ENCODE measurements at places on chromosomes 12 and 14. TPM values are rescaled to one million over a fixed set of nuclear protein-coding genes. Genes with fewer than 3 reads are reported as not detected.

- DNase-seq = no peak
Measured at GRCh38 chr14:26873362-26873960, 275.6 kb upstream of the NOVA1 start.

CCDC77 gene
- 31.8 TPM for total RNA-seq

DNA sequence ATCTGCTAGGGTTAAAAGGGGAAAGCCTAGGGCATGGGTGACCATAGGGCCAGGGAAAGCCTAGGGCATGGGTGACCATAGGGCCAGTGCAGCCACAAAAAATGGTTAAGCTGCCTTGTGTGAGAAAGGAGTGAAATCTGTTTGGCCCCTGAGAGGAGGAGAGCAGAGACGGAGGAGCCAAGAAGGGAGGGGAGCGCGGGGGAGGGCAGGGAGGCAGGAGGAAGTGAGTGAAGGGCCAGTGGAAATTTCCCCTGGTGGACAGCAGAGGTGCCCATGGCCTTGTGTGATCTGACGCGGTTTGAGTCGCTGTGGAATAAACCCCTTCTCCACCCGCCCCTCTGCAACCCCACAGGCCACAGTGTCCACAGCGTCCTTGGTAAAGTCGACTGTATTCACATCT is 618 bp upstream of the AQP6 start:
- DNase-seq = no peak

GRCh38 chr14:96215452-96216244 is 11.0 kb downstream of the BDKRB2 start:
- DNase-seq = no peak

INSM2 gene
- total RNA-seq = not detected

RNASE7 gene
- total RNA-seq = not detected

DNA sequence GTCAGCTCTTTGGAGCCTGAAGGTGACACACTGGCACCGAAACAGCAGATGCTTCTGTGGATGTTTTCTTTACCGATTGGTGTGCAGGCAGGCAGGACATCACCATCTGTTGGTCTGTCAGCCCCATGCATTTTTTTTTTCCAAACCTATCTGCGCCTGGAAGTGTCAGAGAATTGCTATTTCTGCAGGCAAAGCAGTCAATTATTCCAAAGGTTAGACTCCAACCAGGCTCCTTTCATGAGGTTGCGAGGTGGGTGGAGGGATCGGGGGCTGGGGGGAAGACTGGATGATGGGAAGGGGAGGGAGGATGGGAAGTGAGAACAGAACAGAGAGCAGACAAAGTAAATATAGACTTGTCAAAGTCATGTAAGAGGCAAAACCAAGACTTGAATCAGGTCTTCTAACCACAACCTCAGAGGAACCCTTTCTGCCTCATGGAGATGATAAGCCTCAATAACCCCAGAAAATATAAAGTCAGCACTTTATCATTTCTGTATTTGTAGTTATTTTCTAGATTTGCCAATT is 117.7 kb downstream of the OTOGL start:
- DNase-seq = no peak

DNA sequence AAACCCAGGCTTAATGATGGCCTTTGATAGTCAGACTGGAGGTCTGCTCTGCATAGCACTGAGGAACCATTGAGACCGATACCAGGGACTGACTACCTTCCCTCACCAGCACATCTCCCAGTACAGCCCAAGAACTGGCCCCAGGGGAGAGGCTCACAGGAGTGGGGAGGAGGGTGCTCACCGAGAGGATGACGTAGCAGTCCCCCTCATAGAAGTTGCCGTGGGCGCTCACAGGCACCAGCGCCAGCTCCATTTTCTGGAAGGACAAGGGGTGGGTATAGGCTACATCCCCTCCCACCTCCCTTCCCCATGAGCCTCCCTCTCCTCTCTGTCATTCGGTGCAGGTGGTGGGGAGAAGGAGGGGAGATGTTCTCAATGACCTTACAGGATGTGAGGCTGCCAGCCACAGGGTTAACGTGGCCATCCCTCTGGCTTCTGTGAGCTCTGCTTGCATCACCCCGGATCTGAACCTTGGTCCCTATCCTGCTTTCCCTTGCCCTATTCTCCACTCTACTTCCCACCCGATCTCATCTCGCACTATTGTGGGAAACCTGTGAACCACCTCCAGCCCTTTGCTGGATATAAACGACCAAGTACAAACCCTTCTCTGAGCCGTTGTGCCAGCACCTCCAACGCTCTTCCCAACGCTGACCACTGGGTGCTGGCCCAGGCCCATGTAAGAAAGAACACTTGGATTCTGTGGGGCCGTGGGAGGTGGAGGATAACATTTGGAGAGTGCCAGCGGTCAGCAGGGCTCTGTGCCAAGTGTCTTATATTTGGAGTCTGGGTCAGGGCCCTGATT is 4.4 kb downstream of the AVIL start:
- no peak for DNase-seq

- peak; percentile 91 for DNase-seq
Measured at GRCh38 chr14:58171090-58171489, 19.1 kb upstream of the ARMH4 start.

DNA sequence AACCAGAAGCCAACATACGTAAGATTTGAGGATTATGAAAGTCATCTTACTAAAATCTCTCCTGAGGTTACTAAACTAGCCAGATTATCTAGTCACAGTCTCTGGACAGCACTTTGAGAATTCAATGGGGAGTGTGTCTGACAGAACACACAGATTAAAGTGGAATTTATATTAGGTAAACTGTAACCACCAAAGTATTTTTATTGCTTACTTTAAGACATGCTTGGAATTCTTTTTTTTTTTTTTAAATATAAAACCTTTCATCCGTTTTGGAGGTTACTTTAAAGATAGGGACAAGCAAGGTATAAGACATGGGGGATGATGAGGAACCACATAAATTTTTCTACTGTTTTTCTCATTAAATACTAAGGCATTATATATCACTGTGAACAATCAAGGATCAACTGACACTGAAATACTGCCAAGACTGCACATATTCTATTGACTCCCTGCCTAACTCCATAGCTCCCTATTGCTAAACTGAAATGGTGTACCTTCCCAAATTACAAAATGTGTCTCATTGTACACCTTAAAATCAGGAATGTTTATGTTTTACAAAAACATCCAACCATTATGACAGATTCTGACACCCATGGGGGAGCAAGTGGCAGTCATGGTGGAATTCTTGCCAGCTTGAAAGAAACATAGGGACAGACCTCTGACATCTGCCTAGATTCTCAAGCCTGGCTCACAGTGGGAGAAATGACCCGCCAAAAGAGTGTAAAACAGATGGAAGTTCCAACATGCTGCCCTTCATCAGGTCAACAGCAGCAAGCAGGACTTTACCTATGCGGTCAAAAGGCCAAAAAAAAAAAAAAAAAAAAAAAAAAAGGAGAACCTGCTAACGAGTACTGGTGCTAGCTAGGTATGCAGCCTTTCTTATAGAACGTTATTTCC is 239.3 kb downstream of the MED13L start:
- no peak for DNase-seq

GRCh38 chr12:76047060-76047459 is 15.5 kb upstream of the PHLDA1 start:
- DNase-seq = no peak

DNA sequence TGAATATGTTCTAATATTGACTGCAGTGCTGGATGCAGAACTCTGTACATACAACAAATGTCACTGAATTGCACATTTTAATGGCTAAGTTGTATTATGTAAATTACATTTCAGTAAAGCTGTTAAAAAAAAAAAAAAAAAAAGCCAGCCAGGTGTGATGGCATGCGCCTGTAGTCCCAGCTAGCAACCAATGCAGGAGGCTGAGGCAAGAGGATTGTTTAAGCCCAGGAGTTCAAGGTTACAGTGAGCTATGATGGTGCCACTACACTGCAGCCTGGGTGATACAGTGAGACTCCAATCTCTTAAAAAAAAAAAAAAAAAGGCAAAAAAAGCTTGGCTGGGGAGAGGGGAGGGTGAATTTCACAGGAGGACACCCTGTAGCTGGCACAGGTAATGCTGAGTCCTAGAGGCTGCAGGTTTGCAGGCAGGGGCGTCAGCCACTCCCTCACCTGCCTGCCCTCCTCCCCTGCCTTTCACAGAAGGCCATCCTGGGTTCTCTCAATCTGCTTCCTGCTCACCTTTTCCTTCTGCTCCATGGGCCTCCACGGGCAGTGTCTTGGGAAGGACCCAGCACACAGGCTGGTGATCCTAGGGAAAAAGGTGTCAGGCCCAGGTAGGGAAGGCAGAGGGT is 40.7 kb downstream of the TESC start:
- DNase-seq = no peak

PPP1R1A gene
- total RNA-seq = not detected

GRCh38 chr12:78645956-78646355 is 218.6 kb upstream of the SYT1 start:
- no peak for DNase-seq

- DNase-seq = no peak
Measured at GRCh38 chr14:75283833-75284563, 5.4 kb downstream of the FOS start.

LRP1 gene
- total RNA-seq = 3.1 TPM

CHFR gene
- 20.7 TPM for total RNA-seq

RPL10L gene
- total RNA-seq = not detected

GRCh38 chr12:107642240-107642639 is 43.4 kb upstream of the PWP1 start:
- DNase-seq = no peak

GRCh38 chr12:68636268-68636667 is 25.6 kb downstream of the RAP1B start:
- peak; percentile 12 for DNase-seq

- DNase-seq = no peak
Measured at GRCh38 chr12:49541911-49542505, 3.2 kb downstream of the KCNH3 start.

DNA sequence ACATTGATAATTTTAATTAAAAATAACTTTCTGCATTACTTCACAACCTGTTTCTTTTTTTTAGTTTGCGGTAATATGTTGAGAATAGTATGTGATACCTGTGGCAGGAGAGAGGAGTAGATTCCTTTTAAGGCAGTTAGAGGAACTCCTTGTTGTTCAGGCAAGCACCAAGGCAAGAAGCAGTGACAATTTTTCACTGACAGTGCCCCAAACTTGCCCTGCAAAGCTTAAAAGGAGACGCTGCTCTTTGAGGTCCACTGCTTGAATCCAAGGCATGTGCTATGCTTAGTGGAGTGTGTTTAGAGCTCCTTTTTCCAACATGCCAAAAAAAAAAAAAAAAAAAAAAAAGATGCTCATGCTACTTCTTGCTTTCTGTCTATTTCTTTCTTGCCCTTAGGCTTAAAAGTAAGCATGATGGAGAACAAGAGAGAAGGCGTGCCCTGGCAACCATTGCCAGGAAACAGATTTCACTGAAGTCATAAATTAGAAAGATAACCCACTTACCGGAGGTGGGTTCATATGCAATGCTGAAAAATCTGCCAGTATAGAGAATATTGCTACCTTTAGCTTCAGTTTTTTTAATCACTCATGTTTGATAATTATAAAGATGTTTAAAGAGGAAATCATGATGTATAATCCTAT is 58.3 kb upstream of the DYRK2 start:
- no peak for DNase-seq

DNA sequence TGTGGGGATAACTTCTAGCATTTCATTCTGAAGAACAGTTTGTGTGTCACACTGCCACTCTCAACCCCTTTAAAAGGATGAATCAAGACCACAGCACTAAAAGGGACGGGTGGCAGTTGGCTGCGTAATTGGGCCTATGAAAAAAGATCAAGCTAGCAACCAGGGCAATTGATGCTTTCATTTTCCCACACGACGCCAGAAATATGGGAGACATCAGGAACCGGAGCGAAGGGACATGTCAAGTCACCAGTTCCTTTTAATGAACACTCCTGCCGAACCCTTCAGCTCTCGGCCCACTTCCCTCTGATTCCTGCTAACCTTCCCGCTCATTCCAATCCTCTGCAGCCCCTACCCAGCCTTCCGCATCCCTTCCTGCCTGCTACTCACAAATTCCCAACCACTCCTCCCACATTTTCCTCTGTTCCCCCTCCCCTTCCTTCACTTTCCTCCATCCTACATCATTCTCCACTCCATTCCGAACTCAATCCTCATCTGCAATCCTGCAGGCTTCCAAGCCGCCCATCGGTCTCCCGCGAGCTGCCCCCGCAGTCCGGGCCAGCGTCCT is 753 bp downstream of the CSRNP2 start:
- DNase-seq = peak; percentile 8

- no peak for DNase-seq
Measured at GRCh38 chr14:88384718-88385117, 739 bp upstream of the SPATA7 start.

SCN8A gene
- total RNA-seq = 0.02 TPM

SIX6 gene
- total RNA-seq = not detected

DNA sequence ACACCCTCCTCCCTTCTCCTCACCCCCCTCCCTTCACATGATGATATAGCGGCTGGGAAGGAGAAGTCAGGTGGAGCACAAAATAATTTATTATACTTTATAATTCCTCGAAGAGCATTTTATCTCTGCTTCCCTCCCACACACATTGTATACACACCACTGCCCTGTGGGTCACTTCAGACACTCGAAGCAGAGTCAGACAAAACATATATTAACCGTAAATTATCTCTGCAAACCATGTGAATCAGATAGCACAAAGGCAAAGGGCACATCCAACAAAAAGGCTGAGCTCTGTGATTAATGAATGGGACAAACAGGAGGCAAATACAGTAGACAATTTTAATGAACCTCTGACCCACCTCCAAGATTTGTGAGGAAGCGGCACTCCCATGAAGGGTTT is 450.7 kb downstream of the GALC start:
- no peak for DNase-seq

DNA sequence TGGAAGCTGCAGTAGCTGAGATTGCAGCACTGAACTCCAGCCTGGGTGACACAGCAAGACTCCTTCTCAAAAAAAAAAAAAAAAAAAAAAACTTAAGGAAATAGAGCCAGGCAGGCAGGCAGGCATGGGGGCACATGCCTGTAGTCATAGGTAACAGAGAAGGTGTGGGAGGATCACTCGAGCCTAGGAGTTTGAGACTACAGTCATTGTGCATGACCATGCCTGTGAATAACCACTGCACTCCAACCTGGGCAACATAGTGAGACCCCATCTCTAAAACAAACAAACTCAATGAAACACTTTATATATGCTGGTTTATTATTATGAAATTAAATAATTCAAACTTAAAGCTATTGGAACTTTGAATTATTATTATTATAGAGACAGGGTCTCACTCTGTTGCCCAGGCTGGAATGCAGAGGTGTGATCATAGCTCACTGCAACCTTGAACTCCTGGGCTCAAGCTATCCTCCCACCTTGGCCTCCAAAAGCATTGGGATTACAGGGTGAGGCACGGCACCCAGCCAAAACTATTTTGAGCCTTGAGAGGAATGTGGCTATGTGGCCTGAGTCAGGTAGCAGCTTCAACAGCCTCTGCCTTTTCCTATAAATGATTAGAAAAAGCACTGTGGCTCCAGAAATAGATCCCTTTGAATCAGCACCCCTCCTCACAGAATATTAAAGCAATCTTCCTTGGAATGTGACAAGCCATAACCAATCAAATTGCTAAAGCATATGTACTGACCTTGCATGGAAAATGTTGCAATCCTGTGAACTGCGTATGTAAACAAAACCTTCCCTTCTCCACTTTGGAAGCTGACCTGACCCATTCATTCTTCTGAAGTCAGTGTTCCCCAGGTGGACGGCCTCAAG is 34.7 kb upstream of the YY1 start:
- peak; percentile 31 for DNase-seq

Measured in NCI-H460 (cell line).